ENCODE measurements at places on chromosomes 4 and X.
A peak's percentile ranks its signal among the peaks of the same experiment; 100 is the strongest.

GRCh38 chr4:52911684-52912294 lies 49.7 kb downstream of the RASL11B start:
- DNase-seq, result peak; percentile 33

- no peak for DNase-seq
Measured at GRCh38 chrX:70244881-70245280, 10.4 kb downstream of the AWAT1 start.

GRCh38 chr4:188466001-188466400 lies 326.8 kb downstream of the TRIML1 start:
- DNase-seq, result no peak

DNA sequence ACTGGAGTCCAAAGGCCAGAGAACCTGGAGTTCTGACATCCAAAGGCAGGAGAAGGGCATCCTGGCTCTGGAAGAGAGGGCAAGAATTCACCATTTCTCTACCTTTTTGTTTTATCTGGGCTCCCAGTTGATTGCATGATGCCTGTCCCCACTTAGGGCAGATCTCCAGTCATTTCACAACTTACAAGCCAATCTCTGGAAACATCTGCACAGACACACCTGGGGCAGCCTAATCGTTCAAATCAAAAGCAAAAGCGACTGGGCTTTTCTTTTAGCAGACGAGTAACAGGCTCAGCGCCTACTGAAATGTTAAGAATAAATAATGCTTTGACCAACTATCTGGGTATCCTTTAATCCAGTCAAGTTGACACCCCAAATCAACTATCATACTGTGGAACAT lies 136.0 kb upstream of the NPY2R start:
- no peak for DNase-seq

DNA sequence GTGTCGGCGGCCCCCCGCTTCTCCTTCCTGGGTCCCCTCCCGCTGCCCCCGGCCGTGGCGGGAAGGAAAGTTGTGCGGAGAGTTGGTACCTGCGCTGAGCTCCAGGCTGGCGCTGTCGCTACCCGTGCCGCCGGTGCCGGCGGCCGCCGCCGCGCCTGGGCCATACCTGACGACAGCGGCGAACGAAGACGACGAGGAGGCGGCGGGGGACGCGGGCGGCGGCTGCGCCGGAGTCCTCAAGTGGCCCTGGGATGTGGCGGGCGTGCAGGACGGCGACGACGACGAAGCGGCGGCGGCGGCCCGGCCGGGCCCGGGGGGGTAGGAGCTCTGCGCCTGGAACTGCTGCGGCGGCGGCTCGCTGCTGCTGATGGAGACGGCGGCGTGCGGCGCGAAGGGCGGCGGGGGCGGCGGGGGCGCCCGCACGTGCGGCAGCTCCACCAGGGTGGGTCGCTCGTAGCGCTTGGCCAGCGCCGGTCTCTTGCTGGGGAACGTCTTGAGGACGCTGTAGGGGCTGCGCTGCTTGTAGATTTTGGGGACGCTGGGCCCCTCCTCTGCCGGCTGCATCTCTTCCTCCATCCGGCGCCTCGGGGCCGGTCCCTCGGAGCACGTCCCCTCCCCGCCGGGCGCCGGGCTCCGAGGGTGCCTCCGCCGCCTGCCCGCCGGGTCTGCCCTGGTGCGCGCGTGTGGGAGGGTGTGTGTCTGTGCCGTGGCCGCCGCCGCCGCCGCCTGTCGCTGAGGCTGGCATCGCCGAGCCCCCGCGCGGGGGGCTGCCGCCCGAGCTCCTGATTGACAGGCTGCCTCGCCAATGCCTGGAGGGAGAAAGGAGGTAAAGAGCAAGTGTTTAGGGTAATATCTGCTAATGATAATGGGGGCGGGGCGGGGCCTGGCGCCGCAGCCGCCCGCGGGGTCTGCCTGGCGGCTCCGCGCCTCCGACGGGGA lies 618 bp downstream of the BEND4 start:
- peak; percentile 73 for DNase-seq

DNA sequence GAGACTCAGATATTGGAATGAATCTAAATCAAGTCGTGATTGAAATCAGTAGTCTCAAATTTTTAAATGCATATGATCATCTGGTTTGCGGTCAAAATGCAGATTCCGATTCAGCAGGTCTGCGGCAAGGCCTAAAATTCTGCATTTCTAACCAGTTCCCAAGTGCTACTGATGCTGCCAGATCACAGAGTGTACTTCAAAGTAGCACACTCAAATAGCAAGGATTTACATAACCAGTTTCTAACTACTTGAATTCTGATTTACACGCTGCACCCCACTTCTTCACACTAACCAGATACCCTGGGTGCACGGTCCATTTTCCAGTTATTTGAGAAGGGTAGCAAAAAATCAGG lies 752 bp downstream of the MBTPS2 start:
- DNase-seq, result no peak

DNA sequence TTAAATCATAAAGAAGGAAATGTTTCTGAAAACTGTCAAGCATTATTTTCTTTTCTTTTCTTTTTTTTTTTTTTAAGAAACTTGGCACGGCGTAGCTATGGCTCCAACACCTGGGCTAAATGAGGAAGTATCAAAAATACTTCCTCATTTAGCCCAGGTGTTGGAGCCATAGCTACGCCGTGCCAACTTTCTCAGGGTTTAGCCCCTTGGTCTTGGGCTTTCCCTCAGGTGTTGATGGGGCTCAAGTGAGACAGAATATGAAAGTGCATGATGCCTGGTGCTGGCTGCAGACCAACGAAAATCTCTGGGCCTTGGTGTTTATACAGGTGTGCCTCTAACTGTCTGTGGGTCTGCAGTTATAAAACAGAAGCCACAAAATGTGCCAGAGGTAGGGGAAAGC lies 132.7 kb downstream of the ARHGAP24 start:
- no peak for DNase-seq

GRCh38 chr4:8012517-8012916 lies 72.9 kb upstream of the AFAP1 start:
- no peak for DNase-seq

- no peak for DNase-seq
Measured at GRCh38 chr4:10196191-10196590, 79.6 kb upstream of the WDR1 start.

- no peak for DNase-seq
Measured at GRCh38 chrX:15683193-15683592, 18.6 kb upstream of the CLTRN start.

GRCh38 chr4:113086172-113086695 lies 36.8 kb downstream of the ANK2 start:
- DNase-seq, result no peak

GRCh38 chrX:14616301-14616700 lies 87.0 kb downstream of the GLRA2 start:
- no peak for DNase-seq

DNA sequence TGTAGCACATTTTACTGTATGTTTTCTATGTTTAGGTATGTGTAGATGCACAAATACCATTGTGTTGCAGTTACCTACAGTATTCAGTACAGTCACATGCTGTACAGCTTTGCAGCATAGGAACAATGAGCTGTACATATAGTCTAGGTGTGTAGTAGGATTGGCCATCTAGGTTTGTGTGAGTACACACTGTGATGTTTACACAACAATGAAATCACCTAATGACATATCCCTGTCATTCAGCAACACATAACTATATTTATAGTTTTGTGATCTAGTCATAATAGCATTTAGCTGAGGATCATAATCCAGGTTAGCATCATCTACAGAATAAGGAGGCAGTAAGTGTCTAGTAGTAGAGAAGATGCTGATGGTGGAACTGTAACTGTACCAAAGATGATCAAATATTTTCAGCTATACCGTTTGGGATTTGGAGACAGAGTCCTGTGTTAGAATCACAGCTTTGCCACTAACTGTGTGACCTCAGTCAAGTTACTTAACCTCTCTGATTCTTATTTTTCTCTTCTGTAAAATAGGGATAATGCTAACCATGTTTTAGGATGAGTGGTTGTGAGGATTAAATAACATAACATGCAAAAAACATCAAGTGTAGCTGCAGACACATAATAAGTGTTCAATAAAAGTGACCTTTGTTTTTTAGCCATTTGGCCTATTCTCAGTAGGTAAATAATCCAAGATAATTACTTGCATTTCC lies 73.3 kb downstream of the LIMCH1 start:
- no peak for DNase-seq

DNA sequence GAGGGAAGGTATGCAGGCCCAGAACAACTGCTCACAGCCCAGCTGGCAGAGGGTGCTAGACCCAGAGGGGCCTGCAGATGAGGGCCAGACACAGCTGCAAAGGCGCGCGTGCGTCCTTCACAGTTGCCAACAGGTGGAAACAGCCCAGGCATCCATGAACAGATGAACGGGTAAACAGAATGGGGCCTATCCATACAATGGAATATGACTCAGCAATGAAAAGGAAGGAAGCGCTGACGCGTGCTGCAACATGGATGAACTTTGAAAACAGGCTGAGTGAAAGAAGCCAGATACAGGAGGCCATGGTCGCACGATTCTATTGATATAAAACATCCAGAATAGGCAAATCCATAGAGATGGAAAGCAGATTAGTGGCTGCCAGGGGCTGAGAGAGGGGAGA lies 83.1 kb upstream of the DDX3X start:
- no peak for DNase-seq

GRCh38 chr4:38326499-38326898 lies 337.5 kb upstream of the KLF3 start:
- no peak for DNase-seq

DNA sequence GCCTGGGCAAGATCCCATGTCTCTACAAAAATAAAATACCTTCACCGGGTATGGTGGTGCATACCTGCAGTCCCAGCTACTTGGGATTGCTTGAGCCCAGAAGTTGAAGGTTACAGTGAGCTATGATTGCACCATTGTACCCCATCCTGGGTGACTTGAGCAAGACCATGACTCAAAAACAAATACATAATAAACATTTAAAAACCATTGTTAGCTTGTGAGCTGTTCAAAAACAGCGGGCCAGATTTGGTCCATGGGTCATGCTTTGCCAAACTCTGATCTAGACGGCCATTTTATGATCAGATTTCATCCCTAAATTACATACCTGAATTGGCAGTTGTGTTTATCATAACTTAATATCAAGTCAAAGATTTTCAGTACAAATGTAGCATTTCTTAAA lies 76.0 kb upstream of the GPM6B start:
- DNase-seq, result no peak

DNA sequence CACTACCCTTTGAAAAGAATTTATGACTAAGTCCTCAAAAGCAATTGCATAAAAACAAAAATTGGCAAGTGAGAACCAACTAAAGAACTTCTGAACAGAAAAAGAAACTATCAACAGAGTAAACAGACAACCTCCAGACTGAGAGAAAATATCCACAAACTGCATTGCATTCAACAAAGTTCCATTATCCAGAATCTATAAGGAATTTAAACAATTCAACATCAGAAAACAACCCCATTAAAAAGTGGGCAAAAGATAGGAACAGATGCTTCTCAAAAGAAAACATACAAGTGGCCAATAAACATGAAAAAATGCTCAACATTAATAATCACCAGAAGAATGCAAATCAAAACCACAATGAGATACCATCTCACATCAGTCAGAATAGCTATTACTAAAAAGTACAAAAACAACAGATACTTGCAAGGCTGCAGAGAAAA lies 130.2 kb downstream of the GASK1B start:
- DNase-seq, result no peak

- DNase-seq, result no peak
Measured at GRCh38 chr4:2835978-2836377, 7.7 kb upstream of the ADD1 start.

- DNase-seq, result no peak
Measured at GRCh38 chr4:30856795-30857564, 136.8 kb downstream of the PCDH7 start.

DNA sequence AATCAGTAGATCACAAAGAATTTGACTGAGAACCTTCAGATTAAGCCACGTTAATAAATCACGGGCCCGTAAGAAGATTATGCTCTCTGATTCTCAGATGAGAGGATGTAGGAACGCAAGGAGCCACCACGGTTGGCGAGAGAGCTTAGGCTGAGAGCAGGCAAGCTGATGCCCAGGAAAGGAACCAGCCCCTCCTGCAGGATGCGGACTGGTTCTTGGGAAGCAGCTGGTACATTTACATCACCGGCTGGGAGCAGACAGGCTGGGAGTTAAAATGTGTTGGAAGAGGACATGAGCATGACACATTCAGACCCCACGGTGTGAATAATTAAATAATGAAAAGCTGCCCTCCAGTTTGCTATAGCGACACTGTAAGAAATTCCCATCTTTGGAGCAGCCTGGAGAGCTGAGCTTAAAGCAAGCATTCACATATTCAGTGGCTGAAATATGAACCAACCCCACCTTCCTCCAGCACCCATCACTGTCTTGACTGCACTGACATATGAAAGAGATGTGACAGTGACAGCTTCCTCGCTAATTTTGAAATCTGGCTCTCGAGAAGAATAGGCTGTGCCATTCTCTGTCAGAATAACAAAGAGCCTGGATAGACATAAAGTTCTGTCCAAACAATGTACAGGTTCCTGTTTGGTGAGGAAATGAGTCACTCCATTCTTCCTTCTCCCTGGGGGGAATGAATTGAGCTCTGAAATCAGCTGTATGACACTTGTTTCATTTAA lies 33.1 kb downstream of the LNX1 start:
- DNase-seq, result no peak

- DNase-seq, result peak; percentile 17
Measured at GRCh38 chr4:121307445-121308327, 73.1 kb downstream of the QRFPR start.

DNA sequence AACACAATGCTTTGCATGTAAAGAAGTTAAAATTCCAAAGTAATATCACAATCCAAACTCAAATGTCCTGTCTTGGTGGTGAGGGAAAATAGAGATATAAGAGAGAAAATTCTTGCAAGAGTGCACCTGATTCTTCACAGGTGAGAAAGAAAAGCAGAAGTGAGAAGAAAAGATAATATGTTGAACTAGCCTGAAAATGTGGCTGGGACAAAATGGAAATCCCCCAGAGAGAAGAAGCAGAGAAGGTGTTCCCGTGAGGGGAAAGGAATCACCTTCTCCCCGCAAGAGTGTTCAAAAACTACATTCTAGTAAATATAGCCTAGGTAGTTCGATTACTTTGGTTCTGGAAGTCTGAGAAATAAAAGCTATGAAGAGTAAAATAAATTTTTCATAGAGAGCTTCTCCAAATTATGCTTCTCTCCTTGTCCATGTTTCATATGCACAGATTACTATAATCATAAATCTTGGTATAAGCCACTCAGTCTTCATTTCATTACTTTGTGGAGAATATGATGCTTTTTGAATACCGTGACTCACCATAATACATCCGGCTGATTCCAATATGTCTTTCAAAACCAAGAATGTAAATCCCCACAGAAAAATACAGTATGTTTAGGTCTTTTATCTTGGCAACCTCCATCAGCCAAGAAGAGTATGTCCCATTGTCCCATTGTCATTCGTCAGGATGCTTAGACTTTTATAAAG lies 63.1 kb downstream of the COX18 start:
- DNase-seq, result no peak

GRCh38 chr4:120672076-120672475 lies 250.4 kb downstream of the PRDM5 start:
- no peak for DNase-seq

- DNase-seq, result no peak
Measured at GRCh38 chr4:10506077-10506476, 48.9 kb upstream of the ZNF518B start.

DNA sequence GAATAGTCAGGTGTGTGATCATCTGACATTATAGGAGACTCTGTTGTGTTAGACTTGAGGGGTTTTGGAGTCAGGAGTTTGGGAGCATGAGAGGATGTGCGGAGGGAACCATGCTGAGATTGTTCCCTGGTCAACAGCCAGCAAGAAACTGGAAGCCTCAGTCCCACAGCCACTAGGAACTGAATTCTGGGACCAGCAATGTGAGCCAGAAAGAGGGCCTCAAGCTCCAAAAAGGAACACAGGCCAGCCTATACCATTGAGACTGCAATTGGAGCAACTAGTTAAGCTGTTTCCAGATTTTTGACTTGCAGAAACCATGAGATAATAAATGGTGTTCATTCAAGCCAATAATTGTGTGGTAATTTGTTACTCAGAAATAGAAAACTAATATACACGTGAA lies 8.7 kb upstream of the ADH1B start:
- no peak for DNase-seq

Measured in HTR-8/SVneo (cell line).